T-cell (primary cell): ENCODE measurements at places on chromosomes 7 and 10.

DNA sequence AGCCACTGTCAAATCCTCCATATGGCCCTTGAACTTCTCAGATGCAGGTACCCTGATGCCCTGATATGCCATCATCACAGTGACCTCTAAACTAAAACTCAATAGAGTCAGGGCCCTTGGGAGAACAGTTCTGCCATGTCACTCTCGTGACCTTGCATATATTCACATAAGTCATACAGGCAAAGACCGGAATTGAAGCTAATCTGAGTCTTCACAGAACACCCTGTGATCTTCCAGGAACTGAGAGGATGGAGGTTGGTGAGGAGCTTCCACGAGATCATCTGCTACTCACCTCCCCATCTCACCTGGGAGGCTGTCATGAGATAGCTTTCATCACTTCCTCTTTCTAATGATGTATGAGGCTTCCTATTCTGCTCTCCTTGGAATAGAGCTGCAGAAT is 228.7 kb upstream of the CCDC6 start:
- no peak for DNase-seq

- DNase-seq = no peak
These were observed 372.4 kb downstream of the CCSER2 start for GRCh38 chr10:84700668-84701369.

- no peak for DNase-seq
These were observed 366.9 kb downstream of the DNAJB6 start for GRCh38 chr7:157703534-157704195.

DNA sequence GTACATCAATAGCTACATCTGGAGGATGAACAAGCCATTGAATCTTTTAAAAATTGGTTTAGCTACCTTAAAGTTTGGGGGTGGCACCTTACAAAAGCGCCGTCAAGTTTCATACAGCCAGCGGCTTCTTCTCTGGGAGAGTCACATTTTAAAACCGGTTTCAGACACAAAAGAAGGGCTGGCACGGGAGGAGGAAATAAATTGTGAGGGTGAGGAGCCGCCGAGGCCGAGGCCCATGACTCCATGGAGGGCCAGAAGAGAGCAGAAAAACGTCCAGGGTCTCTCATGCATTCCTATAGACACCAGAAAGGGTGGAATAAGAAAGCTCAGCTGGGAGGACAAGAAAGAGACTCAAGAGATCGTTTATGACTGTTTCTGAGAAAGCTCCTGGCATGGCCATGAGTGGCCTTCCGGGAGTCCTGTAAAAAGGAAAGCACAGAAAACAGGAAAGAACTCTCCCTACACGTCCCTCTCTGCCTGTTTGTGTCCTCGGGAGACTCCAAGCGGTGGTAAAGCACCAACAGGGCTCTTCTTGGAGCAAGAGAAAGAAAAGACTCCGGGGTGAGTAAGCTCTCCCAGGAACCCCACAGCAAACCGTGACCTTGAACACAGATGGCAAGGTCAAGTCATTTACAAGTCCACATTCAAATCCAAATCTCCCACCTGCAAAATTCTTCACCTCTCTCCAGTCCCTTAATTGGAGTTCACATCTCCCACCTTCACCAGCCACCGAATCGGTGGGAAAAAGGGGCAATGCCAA is 1.8 kb downstream of the FRAT2 start:
- no peak for DNase-seq

DNA sequence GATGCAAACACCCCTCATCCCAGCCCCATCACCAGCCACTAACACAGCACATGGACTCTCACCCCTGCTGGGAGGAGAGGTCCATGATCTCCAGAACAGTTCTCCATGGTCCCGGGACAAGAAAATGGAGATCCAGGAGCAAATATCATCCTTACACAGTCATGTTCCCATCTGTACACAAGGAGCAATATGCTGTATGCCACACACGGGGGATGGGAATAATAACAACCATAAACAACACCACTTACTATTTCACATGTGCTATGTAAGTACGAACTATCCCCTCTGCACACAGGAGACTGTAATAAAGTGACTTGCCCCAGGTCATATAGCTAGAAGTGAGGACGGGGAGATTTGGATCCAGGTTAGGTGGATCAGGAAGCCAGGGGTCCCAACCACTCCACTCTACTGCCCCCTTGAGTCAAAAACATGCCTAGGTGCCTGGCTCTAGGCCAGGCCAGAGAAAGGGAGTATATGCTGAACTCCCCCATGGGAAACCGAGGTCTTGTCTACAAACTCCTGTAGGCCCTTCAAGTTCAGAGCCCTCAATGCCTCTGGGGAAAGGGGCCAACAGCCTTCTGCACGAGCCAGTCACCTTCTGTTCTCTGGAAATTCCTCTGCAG is 34.1 kb downstream of the LRRC20 start:
- no peak for DNase-seq

GRCh38 chr7:105268511-105269392 is 120.0 kb downstream of the SRPK2 start:
- no peak for DNase-seq

DNA sequence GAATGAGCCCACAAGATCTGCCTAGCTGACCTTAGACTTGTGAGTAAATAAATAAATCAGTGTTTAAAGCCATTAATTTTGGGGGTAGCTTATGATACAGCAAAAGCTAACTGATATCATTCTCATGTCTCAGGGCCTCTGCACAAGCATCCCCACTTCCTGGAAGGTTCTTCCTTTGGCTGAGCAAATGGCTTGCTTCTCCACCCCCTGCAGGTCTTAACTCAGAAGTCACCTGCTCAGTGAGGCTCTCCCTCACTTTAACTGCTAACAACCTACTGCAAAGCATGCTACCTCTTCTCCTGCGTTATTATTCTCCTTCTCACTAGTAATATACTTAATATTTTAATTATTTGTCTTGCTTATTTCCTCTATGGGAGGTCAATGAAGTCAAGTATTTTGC is 167.3 kb downstream of the TPK1 start:
- no peak for DNase-seq

- no peak for DNase-seq
These were observed 207.3 kb downstream of the KIAA1217 start for GRCh38 chr10:24416248-24416647.

DNA sequence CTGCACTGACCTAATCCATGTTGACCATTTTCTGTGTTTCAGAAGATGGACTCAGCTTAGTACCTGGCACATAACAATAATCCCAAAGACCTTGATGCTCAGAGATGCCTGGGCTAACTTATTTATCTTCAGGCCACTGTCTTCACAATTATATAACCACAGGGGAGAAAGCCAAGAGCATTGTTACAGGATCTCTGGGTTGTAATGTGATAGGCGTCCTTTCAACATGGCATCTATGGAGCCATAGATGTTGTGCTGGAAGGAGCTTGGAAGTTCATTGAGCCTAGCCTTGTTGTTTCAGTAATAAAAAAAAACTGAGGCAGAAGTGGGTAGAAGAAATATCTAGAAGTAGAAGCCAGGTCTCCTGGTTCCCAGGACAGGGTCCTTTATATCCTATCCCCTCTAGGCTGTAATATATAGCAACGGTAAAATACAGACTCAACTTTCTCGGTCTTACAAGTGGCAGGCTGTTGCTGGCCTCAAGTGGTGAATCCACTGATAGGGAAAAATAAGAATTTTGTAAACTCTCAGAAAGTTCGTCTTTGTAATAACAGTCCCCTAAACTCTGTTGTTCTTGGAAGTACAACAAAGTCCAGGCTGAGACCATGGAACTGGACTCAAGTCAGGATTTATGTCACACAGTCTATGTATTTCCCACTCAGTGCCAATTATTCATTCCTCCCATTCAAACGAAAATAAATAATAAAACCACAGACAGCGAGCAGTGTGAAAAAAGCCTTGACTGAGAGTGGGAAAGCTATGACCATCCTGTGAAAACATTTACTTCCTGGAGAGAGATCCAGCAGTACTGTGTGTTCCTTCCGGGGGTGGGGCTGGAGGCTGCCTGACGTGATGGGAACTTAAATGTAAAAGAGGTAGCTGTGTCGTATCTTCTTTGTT is 277.6 kb downstream of the REEP3 start:
- DNase-seq = no peak
